T-cell (primary cell): ENCODE measurements at places on chromosomes 3 and 15.
A peak's percentile ranks its signal among the peaks of the same experiment; 100 is the strongest.

GRCh38 chr3:150721285-150722130, 17.8 kb upstream of the ERICH6 start:
- DNase-seq: no peak

DNA sequence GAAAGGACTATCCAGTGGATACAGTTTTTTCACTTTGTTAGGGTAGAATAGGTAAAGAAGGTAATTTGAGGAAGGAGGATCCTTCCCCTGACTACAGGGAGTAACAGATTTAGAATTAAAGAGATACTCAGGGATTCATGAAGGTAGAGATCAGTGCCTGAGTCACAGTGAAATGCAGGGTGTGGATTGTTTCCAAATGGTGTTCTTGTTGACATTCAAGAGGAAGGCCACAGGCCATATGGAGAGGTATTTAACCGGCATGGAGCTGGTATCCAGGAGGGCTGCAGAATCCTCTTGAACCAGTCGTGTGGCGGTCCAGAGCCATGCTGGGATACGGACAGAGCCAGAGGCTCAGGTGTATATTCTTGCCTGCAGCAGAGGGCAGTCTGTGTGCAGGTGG, 28.2 kb downstream of the GYG1 start:
- DNase-seq: no peak

DNA sequence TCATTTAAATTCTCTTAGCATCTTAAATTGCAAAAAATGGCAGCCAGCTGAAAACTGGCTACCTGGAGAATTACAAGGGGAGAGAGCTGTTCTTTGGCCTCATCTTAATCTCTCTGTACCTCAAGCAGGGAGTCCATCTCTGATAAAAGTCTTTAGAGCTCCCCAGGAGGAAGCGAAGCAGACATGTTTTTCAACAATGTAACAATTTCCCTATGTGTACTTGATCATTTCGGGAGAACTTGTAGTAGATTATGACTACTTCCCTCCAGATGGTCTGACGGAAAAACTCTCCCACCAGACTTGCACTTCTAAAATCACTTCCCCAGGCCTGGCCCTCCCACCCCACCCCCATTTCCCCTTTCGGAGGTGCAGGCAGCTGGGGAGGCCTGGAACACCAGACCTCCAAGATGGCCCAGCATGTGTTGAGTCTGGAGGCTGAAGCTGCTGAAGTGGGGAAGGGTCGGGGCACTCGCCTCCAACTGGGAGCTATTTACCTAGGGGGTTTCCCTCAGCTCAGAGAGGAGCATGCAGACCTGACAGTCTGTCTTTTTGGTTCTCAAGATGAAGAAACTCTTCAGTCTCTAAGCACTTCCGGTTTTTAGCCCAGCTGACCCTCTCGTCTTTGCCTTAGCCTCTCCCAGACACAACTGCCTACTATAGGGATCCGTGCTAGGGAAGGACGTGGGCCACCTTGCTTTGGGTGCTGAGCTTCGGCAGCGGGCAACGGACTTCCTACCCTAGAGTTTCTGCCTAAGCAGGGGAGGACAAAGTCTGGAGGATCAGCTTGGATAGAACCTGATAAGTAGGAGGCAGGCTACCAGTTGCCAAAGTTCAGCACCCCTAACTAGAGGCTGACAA, 164.0 kb upstream of the TBL1XR1 start:
- DNase-seq: peak; percentile 4

DNA sequence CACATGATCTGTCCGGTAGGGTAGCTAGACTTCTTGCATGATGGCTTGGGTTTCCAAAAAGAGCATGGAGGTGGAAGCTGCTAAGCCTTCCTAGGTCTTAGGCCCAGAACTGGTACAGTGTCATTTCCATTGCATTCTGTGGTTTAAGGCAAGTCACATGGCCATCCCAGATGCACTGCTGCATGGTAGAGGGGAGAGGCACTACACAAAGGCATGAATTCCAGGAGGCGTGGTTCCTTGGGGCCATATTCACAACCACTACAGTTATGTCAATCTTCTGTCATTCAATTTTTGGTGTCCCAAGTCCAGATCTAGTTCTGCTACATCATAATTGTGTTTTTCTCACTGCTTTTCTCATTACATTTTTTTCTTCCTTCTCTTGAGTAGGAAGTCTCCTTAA, 122.2 kb upstream of the CHRM5 start:
- DNase-seq: no peak

GRCh38 chr3:79178471-79179180, 589.2 kb downstream of the ROBO1 start:
- no peak for DNase-seq

- DNase-seq: no peak
Observed at GRCh38 chr3:55569033-55569599, 82.0 kb upstream of the WNT5A start.

GRCh38 chr3:33124638-33125037, 10.8 kb downstream of the CRTAP start:
- no peak for DNase-seq

DNA sequence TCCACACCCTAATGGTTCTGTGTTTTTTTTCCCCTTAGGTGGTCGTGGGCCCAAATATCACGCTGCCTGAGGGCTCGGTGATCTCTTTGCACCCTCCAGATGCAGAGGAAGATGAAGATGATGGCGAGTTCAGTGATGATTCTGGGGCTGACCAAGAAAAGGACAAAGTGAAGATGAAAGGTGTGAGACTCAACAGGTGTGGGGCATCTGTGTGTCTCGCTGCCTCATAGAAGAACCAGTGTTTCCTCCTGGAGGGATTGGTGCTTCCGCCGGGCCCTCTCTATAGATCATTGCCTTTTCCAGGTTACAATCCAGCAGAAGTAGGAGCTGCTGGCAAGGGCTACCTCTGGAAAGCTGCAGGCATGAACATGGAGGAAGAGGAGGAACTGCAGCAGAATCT, 7.0 kb downstream of the EIF2B5 start:
- no peak for DNase-seq

DNA sequence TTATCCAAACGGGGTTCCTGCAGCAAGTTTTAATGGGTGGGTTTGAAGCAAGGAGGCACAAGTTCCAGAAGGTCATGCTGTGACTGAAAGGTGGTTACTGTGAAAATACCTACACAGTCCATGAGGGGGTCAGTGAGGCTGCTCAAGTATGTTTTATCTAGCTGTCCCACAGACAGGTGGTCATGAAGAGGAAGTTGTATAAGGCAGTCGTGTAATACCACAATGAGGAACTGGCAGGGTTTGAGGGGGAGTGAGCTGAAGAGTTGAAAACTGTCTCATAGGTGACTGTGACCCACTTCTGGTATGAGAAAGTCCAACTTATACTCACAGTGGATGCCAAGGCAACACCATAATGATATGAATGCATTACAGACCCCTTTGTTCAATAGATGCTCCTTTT, 856.8 kb downstream of the OTOL1 start:
- DNase-seq: no peak

DNA sequence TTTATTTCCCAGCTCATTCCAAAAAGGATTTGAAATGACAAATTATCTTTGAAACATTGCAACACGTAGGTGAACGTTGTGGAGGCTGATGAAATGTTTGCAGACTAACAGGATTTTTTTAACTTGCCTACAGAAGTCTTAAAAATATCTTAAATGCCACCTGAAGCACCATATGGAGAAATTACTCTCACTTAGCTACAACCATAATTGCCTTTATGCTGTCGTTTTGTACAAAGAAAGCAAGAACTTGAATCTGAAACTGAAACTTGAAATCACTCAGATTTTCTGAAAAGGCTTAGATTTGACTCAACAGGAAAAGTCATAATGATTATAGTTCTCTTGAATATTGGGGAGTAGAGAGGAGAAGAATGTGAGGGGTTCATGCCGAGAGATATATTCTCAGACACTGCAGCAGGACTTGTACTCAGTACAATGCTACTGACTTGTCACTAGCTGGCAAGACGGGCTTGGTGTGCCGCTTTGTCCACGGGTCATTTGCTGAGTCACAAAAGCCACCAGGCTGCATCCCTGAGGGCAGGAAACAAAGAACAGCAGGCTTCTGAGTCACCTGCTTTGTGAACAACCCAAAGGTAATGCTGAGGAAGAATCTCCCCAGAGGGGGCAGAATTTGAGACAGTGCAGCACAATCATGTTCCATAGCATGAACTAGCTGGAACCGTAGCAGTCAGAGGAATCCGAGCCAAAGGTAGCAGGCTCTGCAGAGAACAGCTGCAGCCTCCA, 7.1 kb upstream of the FMN1 start:
- DNase-seq: peak; percentile 15

DNA sequence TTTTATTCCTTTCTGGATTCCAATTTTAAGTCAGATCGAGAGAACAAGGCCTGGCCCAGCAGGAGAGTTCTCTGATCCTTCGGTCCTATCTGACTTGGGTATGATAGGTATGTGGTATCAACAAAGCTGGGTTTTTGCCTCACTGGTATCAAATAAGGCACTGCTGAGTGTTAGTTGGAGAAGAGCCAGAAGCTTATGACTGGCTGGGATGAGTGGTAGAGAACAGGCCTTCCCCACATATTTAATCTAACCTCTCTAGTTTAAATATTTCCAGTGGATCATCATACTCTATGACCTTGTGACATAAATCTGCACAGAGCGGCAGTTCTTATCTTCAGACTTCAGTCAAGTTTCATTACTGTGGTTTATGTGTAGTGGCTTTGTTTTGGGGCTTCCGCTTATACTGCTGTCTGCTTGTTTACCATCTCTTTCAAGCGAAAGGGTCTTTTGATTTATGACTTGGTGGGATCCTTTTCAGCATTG, 164.5 kb downstream of the PTPRG start:
- DNase-seq: no peak

DNA sequence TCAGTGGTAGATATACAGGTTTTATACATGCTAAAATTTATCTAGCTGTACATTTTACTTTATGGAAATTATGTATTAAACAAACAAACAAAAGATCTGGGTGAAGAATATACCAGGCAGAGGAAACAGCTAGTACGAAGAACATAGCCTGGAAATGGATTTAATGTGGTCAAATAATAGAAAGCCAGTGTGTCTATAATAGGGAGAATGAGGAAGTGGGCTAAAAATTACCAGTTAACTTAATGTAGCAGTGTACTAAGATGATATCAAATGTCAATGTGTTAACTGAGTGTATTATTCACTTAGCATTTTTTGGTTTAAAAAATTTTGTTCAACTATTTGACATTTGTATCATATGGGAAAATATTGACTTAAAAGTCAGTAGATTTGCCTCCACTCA, 22.8 kb upstream of the SLC15A2 start:
- DNase-seq: no peak

- DNase-seq: no peak
Observed at GRCh38 chr3:160136421-160136820, 88.8 kb upstream of the C3orf80 start.

DNA sequence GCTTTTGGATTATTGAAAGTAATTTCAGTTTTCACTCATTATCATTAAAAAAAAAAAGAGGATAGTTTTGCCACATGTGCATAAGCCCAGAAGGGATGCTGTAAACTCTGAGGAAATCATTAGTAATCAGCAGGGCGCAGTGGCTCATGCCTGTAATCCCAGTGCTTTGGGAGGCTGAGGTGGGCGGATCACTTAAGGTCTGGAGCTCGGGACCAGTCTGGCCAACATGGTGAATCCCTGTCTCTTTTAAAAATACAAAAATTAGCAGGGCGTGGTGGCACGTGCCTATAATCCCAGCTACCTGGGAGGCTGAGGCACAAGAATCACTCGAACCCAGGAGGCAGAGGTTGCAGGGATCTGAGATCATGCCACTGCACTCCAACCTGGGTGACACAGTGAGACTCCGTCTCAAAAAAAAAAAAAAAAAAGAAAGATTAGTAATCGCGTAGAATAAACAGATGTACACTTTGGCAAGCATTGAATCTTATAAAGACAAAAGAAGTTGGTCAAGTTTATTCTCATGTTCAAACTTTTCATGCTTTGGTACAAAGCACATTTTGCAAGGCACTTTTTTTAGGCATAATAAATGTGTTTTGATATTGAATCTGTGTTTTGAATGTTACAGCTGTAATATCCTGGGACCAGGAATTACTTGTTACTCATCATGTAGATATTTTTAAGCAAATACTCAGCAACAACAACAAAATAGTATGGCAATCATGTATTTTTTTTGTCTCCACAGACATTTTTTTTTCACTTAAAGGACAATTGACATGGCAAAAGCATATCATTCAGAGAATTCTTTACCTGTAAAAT, 93.2 kb upstream of the AGTR1 start:
- no peak for DNase-seq

DNA sequence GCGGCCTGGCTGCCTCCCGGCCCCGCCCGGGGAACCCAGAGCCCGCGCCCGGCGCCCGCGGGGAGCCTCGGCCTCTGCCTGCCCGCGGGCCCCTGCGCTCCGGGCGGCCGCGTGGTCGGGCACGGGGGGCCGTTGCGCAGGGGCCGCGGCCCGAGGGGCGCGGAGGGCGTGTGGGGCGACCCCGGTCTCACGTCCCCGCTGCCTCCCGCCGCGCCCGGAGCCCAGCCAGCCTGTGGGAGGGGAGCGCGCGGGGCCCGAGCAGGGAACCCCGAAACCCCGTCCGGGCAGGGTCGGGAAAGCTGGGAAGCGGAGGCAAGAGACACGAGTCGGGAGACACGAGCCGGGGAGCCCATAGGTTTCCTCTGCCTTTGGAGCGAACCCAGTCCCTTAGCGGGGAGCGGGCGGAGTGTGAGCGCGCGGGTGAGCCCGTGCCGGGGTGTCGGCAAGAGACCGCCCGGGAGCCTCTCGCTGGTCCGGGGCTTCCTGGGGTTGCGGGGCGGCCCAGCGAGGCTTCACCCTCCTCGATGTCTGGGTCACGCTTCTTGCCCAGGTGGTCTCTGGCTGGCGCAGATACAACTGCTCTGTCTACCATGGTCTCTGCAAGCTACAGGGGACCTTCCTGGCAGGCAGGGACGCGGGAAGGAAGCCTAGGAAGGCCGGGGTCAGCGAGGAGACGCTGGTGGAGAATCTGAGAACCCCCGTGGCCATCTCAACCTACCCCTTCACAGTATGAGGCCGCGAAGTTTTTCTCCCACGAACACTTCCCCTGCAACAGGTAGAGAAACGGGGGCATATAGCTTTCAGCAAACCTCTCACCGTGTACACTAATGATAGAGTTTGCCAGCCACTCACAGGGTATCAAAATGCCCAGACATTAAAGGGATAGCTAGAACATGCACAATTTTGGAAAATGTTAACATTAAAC, 586 bp downstream of the LRRK1 start:
- no peak for DNase-seq

- no peak for DNase-seq
Observed at GRCh38 chr3:58398669-58399333, 34.8 kb downstream of the PDHB start.
